Fibroblast of the aortic adventitia (primary cell): ENCODE measurements at places on chromosomes 3 and 15. TPM values are rescaled to one million over a fixed set of nuclear protein-coding genes. Genes with fewer than 3 reads are reported as not detected.

Gene MKRN3
- total RNA-seq = 0.45 and 0.65 TPM in 2 replicates

Gene WDR76
- 2.9 and 58.2 TPM in 2 replicates for total RNA-seq

Gene ROBO2
- total RNA-seq = under 0.01 and 1.2 TPM in 2 replicates

Gene GOLGA8G
- not detected in 2 replicates for total RNA-seq

Gene OIP5
- total RNA-seq = 0.25 and 9.0 TPM in 2 replicates

Gene RLBP1
- total RNA-seq = not detected in 2 replicates

Gene ADAMTS17
- total RNA-seq = 0.81 TPM in 1 of 2 replicates, not detected in the other

Gene TTC23
- total RNA-seq = 13.5 and 36.7 TPM in 2 replicates

Gene PAQR9
- 0.09 TPM in 1 of 2 replicates, not detected in the other for total RNA-seq

Gene GP5
- 0.09 and 0.49 TPM in 2 replicates for total RNA-seq

Gene TMCO5A
- total RNA-seq = 0.49 TPM in 1 of 2 replicates, not detected in the other

Gene ZNF501
- 7.6 and 13.1 TPM in 2 replicates for total RNA-seq

Gene FXR1
- total RNA-seq = 104 and 443 TPM in 2 replicates

Gene NAALADL2
- total RNA-seq = 11.4 and 54.5 TPM in 2 replicates

Gene CTDSPL
- total RNA-seq = 30.1 and 33.6 TPM in 2 replicates

Gene CCR3
- not detected in 2 replicates for total RNA-seq

Gene PATL2
- 0.72 and 0.82 TPM in 2 replicates for total RNA-seq
